ENCODE measurements at places on chromosomes 7 and 10. TPM values are rescaled to one million over a fixed set of nuclear protein-coding genes. Genes with fewer than 3 reads are reported as not detected.

DNA sequence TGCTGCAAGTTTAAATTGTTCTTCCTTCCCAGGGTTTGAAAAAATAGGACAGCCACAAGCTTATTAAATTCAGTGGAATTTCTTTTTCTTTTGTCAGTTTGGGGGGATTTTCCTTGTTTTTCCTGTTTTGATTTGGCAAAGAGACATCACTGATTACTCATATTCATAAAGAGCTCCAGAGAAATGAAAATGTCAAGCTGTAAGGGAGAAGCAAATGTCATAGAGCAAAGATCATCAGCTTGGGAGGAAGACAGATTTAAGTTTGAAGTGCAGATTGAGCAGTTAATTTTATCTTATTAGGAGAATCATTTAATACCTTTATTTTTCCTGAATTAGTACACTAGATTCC, 255.8 kb upstream of the PHYHIPL start:
- no peak for DNase-seq

- DNase-seq = no peak
Observed at GRCh38 chr7:159034988-159035387, 109.7 kb downstream of the VIPR2 start.

- no peak for DNase-seq
Observed at GRCh38 chr10:8056378-8056777, 1.9 kb downstream of the GATA3 start.

DNA sequence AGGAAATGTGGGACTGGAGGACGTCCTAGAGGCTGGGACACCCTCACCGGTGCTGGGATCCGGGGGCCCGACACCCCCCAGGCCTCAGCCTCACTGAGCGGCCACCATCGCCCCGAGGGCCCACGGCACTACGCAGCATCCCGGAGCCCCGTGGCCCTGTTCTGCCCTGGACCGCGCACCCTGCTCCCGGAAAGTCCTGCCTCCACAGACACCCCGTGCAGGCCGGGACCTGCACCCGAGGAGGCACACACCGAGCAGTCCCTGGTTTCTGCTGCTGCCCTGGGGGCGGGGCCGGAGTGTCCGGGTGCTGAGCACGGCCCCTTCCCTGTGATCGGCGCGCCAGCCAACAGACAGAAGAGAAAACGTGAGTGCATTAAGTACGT, 18.1 kb upstream of the KNDC1 start:
- DNase-seq = no peak

DNA sequence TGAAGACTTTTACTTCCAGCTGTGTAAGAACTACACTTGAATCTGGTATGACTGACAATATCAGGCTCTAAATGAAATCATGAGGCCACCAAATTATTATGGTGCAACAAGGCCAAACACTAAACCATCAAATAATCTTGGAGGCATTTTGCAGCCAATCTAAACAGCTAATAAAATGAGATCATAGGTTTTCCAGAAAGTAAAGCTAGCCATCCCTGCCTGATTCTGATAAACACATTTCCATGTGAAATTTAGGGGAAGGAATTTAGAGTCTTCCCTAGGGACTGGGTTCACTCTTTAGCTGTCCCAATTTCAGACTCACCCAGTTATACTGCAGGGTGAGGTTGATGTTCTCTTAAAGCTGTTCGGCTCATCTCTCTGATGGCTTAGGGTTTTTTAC, 190.3 kb upstream of the TMEM196 start:
- no peak for DNase-seq

The CDH23 gene
- total RNA-seq = 6.8 TPM

The KCND2 gene
- total RNA-seq = 1.1 TPM

Measured in lung (tissue), 17 donors.